Stimulated activated CD8-positive, alpha-beta memory T cell treated with anti-CD3 and anti-CD28 coated beads, Interleukin-12 subunit alpha, Interleukin-12 subunit beta, amount 100 ng/mL, for 4 hours (primary cell): ENCODE measurements at places on chromosomes 4 and X.

GRCh38 chrX:3142259-3143042 is 101.2 kb downstream of the ARSF start:
- no peak for DNase-seq

DNA sequence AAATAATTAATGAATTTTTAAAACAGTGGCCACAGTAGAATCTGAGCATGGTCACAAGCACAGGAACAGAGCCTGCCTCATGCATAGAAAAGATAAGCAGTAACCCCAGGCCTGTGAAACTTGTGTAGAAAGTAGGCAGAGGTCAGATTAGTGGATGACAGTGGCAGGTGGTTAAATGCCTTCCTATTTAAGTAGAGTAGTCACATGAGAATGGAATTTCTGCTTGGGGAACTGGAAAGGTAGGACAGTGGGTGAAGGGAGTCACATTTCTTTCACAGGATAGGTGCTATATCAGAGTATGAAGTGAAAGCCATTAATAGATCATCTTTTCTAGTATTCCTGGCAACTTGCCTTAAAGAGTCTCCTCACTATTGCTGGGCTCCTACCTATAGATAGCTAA is 34.9 kb upstream of the ASB12 start:
- DNase-seq = no peak

DNA sequence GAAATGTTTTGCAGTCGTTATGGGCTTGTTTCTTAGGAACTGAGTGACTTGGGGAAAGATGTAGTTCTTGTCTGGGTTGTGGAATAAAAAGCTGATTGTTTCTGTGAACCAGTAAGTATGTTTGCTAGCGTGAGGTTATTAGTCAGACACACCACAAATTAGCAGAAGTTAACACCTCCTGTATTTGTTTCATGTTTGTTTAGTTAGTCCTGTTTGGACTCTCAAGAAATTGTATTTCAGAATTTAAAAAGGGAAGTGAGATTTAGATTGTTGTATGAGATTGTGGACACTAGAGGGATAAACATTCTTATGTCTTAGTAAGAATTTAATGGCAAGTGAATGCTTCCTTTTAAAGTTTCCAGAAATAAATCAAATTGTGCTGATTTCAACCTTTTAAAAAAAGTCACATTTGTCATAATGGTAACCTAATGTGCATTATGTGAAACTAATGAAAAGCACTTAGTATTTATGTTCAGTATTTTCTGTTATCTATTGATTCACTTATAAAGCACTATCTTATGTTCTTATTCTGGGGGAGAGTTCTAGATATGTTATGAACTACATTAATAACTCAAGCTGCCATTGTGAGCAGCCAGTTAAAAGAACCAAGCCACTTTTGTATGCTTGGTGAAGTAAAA is 25.6 kb downstream of the ATP10D start:
- no peak for DNase-seq

GRCh38 chrX:150833454-150834056 is 64.9 kb downstream of the CD99L2 start:
- DNase-seq = no peak

GRCh38 chr4:103126126-103126525 is 26.5 kb upstream of the BDH2 start:
- DNase-seq = no peak

- DNase-seq = no peak
Measured at GRCh38 chrX:21658746-21659145, 616 bp upstream of the KLHL34 start.
